Naive thymus-derived CD8-positive, alpha-beta T cell (primary cell): ENCODE measurements at places on chromosomes 16 and 17. TPM values are rescaled to one million over a fixed set of nuclear protein-coding genes. Genes with fewer than 3 reads are reported as not detected.
A peak's percentile ranks its signal among the peaks of the same experiment; 100 is the strongest.

HOXB7 gene
- not detected for total RNA-seq

CMTM1 gene
- total RNA-seq, result 3.5 TPM

MAPT gene
- 0.69 TPM for total RNA-seq

HS3ST3B1 gene
- total RNA-seq, result 37.5 TPM

SOCS7 gene
- 19.8 TPM for total RNA-seq

ANKRD40CL gene
- total RNA-seq, result not detected

NDRG4 gene
- 1.5 TPM for total RNA-seq

- no peak for DNase-seq
- H3K27me3 ChIP-seq, result no peaks in the 10 kb centered on the region
- H3K4me3 ChIP-seq, result no peak overlapping the region
- no peak overlapping the region for H3K27ac ChIP-seq
- peaks cover 4% of the 10 kb centered on the region for H3K4me1 ChIP-seq
These were observed 100.0 kb downstream of the WWOX start for GRCh38 chr16:78199325-78200022.

- H3K27me3 ChIP-seq, result no peaks in the 10 kb centered on the region
- no peak overlapping the region for H3K27ac ChIP-seq
- peaks cover 56% of the 10 kb centered on the region for H3K4me1 ChIP-seq
- H3K4me3 ChIP-seq, result peak overlapping the region; percentile 45
- no peaks in the 10 kb centered on the region for H3K36me3 ChIP-seq
These were observed 86.1 kb downstream of the ZNF778 start for GRCh38 chr16:89303617-89304016.

GRCh38 chr17:28878981-28879380, 18.6 kb downstream of the FLOT2 start:
- no peaks in the 10 kb centered on the region for H3K27me3 ChIP-seq
- no peak overlapping the region for H3K4me3 ChIP-seq
- no peaks in the 10 kb centered on the region for H3K4me1 ChIP-seq
- H3K27ac ChIP-seq, result no peak overlapping the region
- DNase-seq, result no peak
- H3K36me3 ChIP-seq, result peaks cover 23% of the 10 kb centered on the region

- H3K36me3 ChIP-seq, result no peaks in the 10 kb centered on the region
- H3K4me3 ChIP-seq, result peak overlapping the region; percentile 98
These were observed 1.2 kb downstream of the AP2B1 start for GRCh38 chr17:35588196-35588920.

DNA sequence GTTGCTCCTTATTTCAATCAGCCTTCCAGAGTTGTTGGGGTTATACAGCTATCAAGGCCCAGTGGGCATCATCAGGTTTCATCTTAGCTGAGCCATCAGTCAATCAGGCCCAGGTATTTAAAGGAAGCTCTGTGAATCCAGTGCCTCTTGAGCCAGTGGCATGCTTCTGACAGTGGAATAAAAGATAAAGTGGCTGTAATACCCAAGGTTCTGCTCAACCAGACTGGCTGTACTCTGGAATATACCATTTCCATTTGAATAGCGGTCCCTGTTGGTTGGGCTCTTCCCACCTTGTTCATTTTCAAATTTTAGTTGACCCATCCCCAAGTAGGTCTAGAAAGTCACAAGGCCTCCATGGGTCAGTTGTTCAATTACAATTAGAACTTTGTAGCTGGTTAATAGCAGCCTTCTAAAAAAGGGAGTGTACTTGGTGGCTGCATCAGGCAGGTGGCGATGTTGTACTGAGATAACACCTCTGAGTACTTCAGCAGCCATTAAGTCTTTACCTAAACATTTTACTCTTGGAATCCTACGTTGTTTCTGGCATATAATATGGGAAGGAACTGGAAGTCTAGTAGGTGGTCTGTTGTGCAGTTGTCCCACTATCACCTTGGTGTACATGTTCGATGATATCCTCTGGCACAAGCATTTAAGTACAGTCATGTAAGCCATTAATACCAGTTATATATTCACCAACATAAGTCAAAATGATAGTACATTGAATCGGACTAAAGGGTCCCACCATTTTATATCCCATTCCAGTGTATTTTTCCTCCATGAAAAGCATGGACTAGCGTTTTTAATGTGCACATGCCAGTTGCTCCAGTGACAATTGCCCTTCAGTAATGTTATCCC, 294.1 kb downstream of the BCAS3 start:
- H3K36me3 ChIP-seq, result no peaks in the 10 kb centered on the region
- H3K4me3 ChIP-seq, result no peak overlapping the region
- no peaks in the 10 kb centered on the region for H3K27me3 ChIP-seq
- H3K27ac ChIP-seq, result no peak overlapping the region

DNA sequence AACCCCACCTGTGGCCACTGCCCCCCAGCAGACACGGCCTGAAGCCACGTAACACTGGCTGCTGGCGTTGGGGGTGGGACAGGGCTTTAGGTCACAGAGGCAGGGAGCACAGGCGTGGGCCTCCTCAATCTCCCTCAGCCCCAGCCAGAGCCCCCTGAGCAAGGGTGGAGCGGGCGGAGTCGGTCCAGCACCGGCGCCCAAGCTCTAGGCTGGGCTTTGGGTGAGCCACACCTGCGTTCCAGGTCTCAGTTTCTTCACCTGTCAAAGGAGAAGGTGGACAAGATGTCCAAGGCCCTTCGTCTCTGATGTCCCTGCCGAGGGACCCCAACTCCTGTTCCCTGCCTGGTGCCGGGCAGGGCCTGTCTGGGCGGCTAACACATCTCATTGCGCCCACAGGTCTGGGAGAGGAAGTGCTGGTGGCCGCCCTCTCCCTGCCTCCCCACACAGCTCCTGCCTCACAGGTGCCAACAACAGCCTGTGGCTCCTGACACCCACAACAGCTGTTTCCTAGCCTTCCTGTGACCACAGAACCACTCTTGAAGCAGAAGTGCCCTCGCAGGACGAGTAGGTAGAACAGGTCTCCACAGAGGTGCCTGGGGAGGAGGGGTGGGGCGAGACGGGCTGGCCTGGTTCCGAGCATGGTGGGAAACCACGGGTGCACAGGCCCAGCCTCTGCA, 12.0 kb downstream of the FAM83G start:
- peaks cover 41% of the 10 kb centered on the region for H3K4me1 ChIP-seq
- peaks cover 12% of the 10 kb centered on the region for H3K36me3 ChIP-seq
- H3K27me3 ChIP-seq, result no peaks in the 10 kb centered on the region
- peak overlapping the region; percentile 46 for H3K4me3 ChIP-seq
- no peak for DNase-seq

DNA sequence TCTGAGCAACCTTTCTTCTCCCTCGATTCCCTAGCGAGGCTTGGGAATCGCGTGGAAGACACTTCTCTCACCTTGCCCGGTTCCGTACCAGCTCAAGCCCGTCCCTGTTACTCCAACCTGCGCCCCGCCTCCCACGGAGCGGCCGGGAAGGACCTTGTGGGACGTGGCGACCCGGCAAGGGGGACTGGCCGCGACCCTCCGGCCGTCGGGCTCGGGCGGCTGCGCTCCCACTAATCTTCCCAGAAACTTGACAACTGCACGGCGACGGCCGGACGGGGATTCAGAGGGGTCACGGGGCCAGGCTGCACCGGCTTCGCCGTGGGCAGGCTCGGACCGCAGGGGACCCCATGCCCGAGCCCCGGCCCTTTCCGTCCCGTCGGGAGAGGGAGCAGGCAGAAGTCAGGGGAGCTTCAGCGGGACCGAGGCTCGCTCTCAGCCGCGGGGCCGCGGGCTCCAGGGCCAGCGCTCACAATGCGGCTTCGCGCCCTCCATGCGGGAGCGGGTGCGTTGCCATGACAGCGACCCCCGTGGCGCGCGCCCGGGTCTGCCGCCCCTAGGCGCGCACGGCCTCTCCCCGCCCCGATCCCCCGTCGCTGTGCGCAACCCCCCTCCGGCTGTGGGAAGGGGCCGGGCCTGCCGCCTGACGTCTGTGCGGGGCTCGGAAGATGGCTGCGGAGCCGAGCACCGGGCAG, at the start of gene SGSM2:
Gene SGSM2, plus strand, starts transcription at position 650 of the 692 bp plus-strand sequence. CDS start 188 bp downstream, outside the sequence.
- H3K4me1 ChIP-seq, result peaks cover 28% of the 10 kb centered on the region
- peak; percentile 80 for DNase-seq
- peaks cover 6% of the 10 kb centered on the region for H3K36me3 ChIP-seq
- peak within 1 kb of the TSS; percentile 95 for H3K27ac ChIP-seq

DNA sequence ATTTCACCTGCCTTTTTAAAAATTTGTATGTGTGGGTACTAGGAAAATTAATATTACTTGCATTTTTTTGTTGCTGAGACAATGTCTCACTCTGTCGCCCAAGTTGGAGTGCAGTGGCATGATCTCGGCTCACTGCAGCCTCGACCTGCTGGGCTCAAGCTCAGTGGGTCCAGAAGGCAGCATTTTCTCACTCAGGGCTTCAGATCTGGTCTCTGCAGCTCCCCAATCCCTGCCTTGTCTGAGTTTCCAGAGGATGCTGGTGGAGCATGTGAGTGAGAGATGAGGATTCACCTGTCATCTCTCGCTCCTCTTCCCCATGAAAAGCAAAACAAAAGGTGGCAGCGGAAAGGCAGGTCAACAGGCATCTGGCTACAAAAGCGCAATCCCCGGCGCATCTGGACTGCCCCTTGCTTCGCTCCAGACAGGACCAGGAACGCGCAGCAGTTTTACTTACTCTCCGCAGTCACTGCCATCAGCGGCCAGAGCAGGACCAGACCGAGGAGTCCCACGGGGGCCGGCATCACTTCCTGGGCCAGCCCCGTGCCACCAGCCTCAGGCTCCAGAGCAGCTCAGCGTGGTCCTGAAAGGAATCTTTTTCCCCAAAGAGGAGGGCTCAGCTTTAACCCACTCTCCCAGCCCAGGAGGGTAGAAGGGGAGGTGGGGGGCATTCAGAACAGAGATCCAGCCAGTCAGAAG, 59.9 kb downstream of the LITAF start:
- no peaks in the 10 kb centered on the region for H3K4me1 ChIP-seq
- H3K4me3 ChIP-seq, result no peak overlapping the region
- DNase-seq, result no peak
- peaks cover 2% of the 10 kb centered on the region for H3K36me3 ChIP-seq

DNA sequence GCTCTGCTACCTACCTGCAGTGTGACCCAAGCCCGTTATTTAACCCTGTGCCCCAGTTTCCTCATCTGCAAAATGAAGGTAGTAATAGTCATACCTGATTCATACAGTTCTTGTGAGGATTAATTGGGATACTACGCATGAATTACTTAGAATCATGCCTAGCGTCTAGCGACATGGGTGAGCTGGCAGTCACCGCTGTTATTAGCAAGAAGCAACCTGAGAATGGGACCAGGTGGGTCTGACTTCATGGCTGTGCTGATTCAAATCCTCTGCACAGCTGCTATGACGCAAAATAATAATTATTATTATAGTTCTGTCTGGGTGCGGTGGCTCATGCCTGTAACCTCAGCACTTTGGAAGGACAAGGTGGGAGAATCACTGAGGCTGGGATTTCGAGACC, 7.9 kb downstream of the SOCS1 start:
- H3K36me3 ChIP-seq, result peaks cover 10% of the 10 kb centered on the region
- no peak for DNase-seq
- H3K27ac ChIP-seq, result no peak overlapping the region
- H3K4me1 ChIP-seq, result peaks cover 31% of the 10 kb centered on the region
- no peak overlapping the region for H3K4me3 ChIP-seq

- no peak overlapping the region for H3K27ac ChIP-seq
- H3K27me3 ChIP-seq, result no peaks in the 10 kb centered on the region
- no peaks in the 10 kb centered on the region for H3K4me1 ChIP-seq
These were observed 44.3 kb downstream of the ADCY9 start for GRCh38 chr16:4071686-4072561.

- H3K4me1 ChIP-seq, result no peaks in the 10 kb centered on the region
- H3K4me3 ChIP-seq, result no peak overlapping the region
- H3K27ac ChIP-seq, result no peak overlapping the region
- H3K27me3 ChIP-seq, result no peaks in the 10 kb centered on the region
- H3K36me3 ChIP-seq, result peaks cover 12% of the 10 kb centered on the region
- no peak for DNase-seq
These were observed 195.4 kb downstream of the CDH11 start for GRCh38 chr16:64926476-64926875.

DNA sequence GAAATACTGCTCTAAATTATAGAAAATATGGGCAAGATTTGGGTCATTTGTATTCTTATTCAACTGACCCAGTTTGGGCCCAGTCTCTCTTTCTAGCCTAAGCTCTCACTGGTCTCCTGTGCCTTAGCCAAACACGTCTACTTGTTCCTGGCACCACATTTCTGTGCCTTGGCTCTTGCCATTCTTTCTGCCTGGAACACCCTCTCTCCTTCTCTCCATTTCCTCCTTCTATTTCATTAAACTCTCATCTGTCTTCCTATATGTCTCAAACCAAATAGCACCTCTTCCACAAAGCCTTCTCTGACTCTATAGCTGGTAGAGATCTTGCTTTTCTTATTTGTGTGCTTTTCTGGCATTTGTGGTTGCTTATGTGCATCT, 37.7 kb upstream of the NUFIP2 start:
- no peak overlapping the region for H3K4me3 ChIP-seq
- DNase-seq, result no peak
- no peaks in the 10 kb centered on the region for H3K36me3 ChIP-seq
- H3K27me3 ChIP-seq, result no peaks in the 10 kb centered on the region
- no peaks in the 10 kb centered on the region for H3K4me1 ChIP-seq

- H3K27me3 ChIP-seq, result no peaks in the 10 kb centered on the region
- H3K27ac ChIP-seq, result peak overlapping the region; percentile 91
- peaks cover 80% of the 10 kb centered on the region for H3K4me1 ChIP-seq
- peak; percentile 67 for DNase-seq
- peak overlapping the region; percentile 75 for H3K4me3 ChIP-seq
These were observed 24.2 kb downstream of the STAT5A start for GRCh38 chr17:42312285-42313130.

- H3K36me3 ChIP-seq, result peaks cover 29% of the 10 kb centered on the region
- peaks cover 95% of the 10 kb centered on the region for H3K4me1 ChIP-seq
- peak overlapping the region; percentile 81 for H3K4me3 ChIP-seq
- peak overlapping the region; percentile 91 for H3K27ac ChIP-seq
These were observed 48.2 kb downstream of the IL21R start for GRCh38 chr16:27450196-27450549.

- no peaks in the 10 kb centered on the region for H3K36me3 ChIP-seq
- no peak for DNase-seq
- no peaks in the 10 kb centered on the region for H3K27me3 ChIP-seq
- peak overlapping the region; percentile 88 for H3K4me3 ChIP-seq
These were observed 1.7 kb downstream of the KSR1 start for GRCh38 chr17:27457731-27458523.

- no peak overlapping the region for H3K27ac ChIP-seq
- peaks cover 7% of the 10 kb centered on the region for H3K27me3 ChIP-seq
- no peaks in the 10 kb centered on the region for H3K4me1 ChIP-seq
- H3K36me3 ChIP-seq, result no peaks in the 10 kb centered on the region
- H3K4me3 ChIP-seq, result no peak overlapping the region
These were observed 57.5 kb downstream of the CYB5B start for GRCh38 chr16:69481901-69482341.

- H3K4me3 ChIP-seq, result no peak overlapping the region
- no peak overlapping the region for H3K27ac ChIP-seq
- no peak for DNase-seq
- H3K27me3 ChIP-seq, result no peaks in the 10 kb centered on the region
- H3K4me1 ChIP-seq, result no peaks in the 10 kb centered on the region
- peaks cover 5% of the 10 kb centered on the region for H3K36me3 ChIP-seq
These were observed 174.6 kb upstream of the ZNF469 start for GRCh38 chr16:88208112-88208511.
